ENCODE measurements at places on chromosomes 2 and 18.

GRCh38 chr2:83944191-83944590, 514.9 kb downstream of the SUCLG1 start:
- DNase-seq = no peak

GRCh38 chr2:180539541-180539940, 440.9 kb upstream of the UBE2E3 start:
- DNase-seq = no peak

DNA sequence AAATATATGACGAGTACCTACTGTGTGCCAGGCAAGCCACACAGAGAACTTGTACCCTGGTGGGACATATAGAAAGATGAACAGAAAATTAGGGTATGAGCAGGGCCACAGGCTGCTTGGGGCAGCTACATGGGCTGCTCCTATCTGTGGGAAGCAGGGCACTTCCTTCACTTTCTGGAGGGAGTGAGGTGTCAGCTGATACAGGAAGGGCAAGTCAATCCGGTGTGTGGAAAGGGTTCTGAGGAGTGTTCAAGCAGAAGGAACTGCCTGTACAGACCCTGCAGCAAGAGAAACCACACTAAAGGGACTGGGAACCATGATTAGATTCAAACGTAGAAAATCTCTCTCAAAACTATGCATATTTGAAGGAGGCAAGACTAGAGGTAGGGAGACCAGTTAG, 58.6 kb upstream of the BCL11A start:
- DNase-seq = no peak

DNA sequence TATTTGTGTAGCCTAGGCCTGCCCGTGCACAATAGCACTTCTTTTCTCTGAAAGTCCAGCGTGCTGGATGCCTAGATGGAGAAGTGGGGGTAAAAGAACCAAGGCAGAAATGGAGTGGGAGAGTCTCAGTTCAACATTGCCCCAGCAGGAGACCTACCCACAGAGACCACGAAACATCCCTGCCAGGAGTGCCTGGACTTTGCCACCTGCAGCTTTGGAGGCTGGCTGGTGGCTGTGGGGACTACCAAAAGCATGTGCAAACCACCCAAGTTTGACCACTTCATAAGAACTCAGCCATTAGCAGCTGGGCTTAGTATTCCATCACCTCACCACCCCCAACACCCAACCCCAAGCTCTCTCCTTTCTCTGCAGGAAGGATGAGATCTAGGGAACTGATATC, 416.9 kb upstream of the ID2 start:
- no peak for DNase-seq

GRCh38 chr2:62054029-62054791, 141.7 kb upstream of the B3GNT2 start:
- DNase-seq = no peak

- no peak for DNase-seq
These were observed 180.3 kb downstream of the MYO5B start for GRCh38 chr18:50014606-50015005.
